ENCODE measurements at places on chromosomes 1 and 21.

- no peak for DNase-seq
Observed at GRCh38 chr1:77218477-77219165, 609 bp downstream of the PIGK start.

GRCh38 chr1:83919872-83920271 lies 79.1 kb downstream of the TTLL7 start:
- DNase-seq, result no peak

GRCh38 chr1:50425376-50426107 lies 2.3 kb upstream of the DMRTA2 start:
- no peak for DNase-seq

DNA sequence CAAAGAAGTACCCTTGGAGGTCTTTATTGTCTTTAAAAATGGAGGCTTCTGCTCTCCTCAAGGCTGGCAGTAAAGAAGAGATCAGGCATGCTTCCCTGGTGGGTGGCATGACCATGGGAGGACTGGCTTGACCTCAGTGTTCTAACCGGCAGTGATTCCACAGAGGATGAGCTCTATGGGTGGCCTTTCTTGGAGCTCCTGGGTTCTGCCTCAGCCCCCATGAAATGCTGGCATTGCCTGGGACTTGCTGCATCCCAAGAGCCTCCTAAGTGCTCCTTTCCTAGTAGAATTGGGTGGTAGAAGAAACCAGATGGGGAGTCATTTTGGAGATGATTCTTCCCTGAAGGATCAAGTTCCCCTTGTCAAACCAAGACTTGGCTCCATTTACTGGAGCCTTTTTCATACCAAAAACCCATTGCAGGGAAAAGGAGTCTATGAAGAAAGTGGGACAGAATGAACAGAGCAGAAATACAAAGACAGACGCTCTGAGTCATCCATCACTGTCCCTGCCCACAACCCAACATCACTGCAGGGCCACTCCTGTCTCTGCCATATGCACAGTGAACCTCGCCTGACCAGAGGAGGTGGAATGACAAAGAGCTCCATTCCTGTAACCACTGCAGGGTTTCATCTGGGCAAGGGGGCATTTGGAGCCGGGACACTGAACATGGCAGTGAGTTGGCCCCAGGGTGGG lies 42.4 kb downstream of the RIMS3 start:
- no peak for DNase-seq

DNA sequence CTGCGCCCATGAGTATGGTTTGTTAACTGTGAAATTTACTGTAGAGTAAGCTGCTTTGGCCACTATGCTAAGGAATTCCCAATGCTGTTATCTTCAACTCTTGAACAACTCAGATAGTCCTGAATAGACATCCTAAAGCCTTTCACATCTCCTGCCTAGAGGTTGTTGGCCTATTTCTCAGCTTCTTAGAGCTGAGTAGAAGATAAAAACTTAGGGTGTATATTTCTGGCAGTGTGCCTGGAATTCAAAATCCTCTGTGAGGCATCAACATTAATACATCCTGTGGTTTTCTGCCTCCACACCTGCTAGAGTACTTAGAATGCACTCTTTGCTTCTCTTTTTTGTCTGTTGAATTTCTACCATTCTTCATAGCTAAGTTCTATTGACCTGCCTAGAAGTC lies 45.8 kb upstream of the RC3H1 start:
- no peak for DNase-seq

DNA sequence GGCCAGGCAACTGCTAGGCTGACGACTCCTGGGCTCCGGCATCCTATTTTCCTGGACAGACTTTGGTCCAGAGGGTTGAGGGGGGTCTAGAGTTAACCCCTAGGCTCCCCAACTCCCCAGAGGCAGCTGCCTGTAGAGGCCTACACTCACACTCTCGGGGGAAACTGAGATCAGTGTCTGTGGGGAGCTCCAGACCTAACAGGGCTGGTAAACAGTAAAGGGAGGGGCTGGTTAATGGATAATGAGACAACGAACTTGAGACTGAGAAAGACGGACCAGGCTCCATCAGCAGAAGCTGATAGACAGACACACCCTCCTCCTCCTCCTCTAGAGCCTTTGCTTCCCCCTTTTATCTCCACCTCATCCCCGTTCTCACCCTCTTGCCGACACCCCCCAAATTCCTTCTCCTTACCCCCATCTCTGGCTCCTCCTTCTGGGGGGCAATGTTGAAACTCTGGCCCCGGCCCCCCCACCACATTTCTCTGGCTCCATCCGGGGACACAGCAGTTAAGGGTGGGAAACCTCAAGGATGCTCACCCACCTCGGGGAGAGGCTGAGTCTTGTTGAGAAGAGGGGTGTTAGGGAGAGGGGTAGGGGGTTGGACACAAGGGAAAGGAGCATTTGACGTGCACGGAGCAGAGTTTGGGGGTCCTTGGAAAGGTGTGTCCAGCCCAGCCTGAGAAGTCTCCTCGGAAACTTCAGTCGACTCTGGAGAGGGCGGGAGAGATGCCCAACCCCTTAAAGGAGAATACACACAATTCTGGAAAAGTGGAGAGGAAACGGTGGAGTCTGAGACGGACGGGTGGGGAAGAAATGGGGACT lies at the start of gene MTMR11:
MTMR11 (minus strand) TSS at position 710 of the 822 bp plus-strand sequence; CDS start at position 478, 232 bp downstream.
- no peak for DNase-seq

GRCh38 chr1:1431845-1432273 lies 3.6 kb upstream of the VWA1 start:
- DNase-seq, result no peak

- DNase-seq, result no peak
Observed at GRCh38 chr21:37001441-37001840, 5.1 kb upstream of the RIPPLY3 start.

DNA sequence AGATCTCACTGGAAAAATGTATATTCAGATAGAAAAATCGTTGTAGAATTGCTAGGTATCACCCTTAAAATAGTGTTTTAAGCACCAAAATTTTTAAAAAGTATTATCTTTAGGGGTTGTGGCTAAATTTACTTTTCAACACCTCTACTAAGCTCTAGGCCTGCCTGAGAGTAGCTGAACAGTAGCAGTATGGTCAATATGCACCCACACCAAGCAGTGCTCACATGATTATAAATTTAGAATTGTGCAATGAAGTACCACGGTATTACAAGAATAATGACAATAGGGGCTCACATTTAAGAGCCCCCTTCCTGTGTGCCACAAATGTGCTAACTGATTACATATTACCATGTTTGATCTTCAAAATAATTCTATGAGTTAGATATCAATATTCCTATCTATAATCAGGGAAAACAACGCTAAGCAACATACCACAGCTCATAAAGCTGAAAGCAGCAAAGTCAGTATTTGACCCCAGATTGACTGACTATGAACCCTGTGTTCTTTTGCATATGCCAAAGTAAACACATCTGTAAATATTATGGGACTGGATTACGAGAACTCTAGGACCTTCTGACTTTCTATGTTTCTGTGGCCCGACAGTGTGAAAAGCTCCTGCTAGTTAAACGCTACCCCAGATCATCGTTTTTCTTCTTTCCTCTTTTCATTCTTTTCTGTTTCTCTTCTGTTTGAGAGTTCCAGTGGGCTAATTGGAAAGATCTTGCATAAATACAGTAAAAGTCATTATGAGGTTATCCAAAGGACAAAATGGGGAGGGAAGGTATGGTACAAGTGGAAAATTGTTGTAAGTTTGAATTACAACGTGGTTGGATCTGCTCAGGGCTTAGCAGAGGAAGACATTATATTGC lies 201.1 kb upstream of the C1orf87 start:
- DNase-seq, result no peak

DNA sequence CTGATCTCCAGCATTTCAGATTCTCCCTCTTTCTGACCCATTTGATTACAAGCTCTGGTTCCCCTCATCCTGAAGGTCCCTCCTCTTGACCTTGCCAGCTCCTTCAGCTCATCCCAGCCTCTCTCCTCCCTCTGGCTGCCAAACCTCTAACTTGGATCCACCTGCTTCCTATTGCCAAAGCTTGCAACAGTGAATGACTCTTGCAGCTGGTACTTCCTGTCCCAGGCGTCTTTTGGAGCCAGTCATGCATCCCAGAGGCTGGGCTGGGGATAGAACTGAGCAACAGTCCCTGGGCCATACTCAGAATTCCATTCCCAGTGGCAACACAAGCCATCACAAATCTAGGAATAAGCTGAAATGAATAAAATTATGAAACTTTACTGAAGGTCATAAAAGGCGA lies 27.7 kb upstream of the SPOCD1 start:
- no peak for DNase-seq

- DNase-seq, result no peak
Observed at GRCh38 chr1:2320006-2320405, 71.3 kb downstream of the MORN1 start.

All from central memory CD8-positive, alpha-beta T cell (primary cell).